Activated CD8-positive, alpha-beta T cell treated with anti-CD3 and anti-CD28 coated beads, Interleukin-2, amount 10 ng/mL, durations not matched to agents 7 days and 5 days (primary cell): ENCODE measurements at places on chromosomes 5 and 9. TPM values are rescaled to one million over a fixed set of nuclear protein-coding genes. Genes with fewer than 3 reads are reported as not detected.
A peak's percentile ranks its signal among the peaks of the same experiment; 100 is the strongest.

DNA sequence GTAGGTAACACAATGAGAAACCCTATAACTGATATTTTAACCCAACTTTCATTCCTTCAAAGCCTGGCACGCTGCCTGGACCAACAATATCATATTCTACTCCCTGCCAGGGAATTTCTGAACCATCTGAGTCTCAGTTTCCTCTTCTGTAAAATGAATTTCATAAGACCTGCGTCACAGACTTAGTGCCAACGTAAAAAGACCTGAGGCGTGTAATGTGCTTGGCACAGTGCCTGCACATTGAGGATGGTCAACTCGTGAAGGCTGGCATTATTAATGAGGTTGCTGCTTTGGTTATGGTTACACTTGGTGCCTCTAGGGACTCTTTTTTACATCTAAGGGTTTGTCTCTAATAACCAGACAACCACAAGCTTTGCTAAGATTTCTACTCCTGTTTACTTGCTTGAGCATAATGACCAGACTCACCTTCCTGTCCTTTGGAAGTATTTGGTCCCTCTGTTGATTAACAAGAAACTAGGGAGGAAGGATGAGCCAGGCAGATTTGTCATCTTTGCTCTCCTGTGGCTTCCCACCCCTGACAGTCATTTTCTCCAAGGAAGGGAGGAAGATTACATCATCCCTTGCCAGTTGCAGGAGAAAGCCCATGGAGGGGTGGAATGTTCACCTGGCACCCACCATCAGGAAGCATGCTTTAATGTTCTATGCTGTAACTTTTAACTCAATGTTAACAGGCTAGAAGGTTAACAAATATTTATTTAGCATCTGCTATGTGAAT is 79.0 kb downstream of the PAPPA start:
- no peak for DNase-seq
- no peaks in the 10 kb centered on the region for H3K4me1 ChIP-seq
- H3K36me3 ChIP-seq: no peaks in the 10 kb centered on the region

- peaks cover 27% of the 10 kb centered on the region for H3K36me3 ChIP-seq
- no peak overlapping the region for H3K4me3 ChIP-seq
- no peak overlapping the region for H3K27ac ChIP-seq
- no peak for DNase-seq
These were observed 13.1 kb downstream of the C9orf85 start for GRCh38 chr9:71924576-71924975.

GRCh38 chr9:19456996-19457692 is 48.3 kb downstream of the ACER2 start:
- H3K36me3 ChIP-seq: no peaks in the 10 kb centered on the region
- peak; percentile 75 for DNase-seq
- H3K4me3 ChIP-seq: peak overlapping the region; percentile 31
- H3K27me3 ChIP-seq: peaks cover 2% of the 10 kb centered on the region
- H3K4me1 ChIP-seq: peaks cover 16% of the 10 kb centered on the region

Gene LURAP1L
- total RNA-seq: not detected

GRCh38 chr5:135671966-135672365 is 93.2 kb upstream of the CXCL14 start:
- no peak overlapping the region for H3K4me3 ChIP-seq
- peaks cover 5% of the 10 kb centered on the region for H3K4me1 ChIP-seq
- H3K27ac ChIP-seq: no peak overlapping the region

DNA sequence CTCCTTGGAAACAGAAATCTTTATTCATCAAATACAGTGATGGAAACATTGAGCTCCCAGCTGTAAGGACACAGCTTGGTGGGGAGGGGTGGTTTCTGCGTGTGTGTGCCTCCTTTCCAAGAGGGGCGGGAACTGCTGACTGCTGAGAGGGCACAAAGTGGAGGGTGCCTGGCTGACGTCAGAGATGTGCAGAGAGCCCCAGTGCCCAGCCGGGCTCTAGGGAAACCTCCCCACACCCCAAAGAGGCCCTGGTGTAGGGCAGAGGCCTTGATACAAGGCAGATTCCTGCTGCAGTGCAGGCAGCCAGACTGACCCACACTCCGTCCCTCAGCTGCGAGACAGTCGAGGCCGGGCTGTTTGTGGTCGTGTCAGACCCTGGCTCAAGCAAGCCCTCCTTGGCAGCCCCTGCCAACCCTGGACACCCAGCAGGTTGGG is 191.0 kb downstream of the CACNA1B start:
- no peak for DNase-seq
- no peaks in the 10 kb centered on the region for H3K36me3 ChIP-seq
- H3K27ac ChIP-seq: no peak overlapping the region
- H3K4me3 ChIP-seq: no peak overlapping the region

- DNase-seq: no peak
- H3K4me3 ChIP-seq: no peak overlapping the region
- no peak overlapping the region for H3K27ac ChIP-seq
These were observed 174.0 kb upstream of the DAB2 start for GRCh38 chr5:39598661-39599248.

Gene FOXD4L6
- not detected for total RNA-seq

Gene IRGM
- 3.0 TPM for total RNA-seq

- H3K4me1 ChIP-seq: no peaks in the 10 kb centered on the region
- no peak overlapping the region for H3K4me3 ChIP-seq
- no peak overlapping the region for H3K27ac ChIP-seq
- H3K36me3 ChIP-seq: no peaks in the 10 kb centered on the region
These were observed 275.2 kb downstream of the CETN3 start for GRCh38 chr5:90134381-90134780.

Gene KCNV2
- total RNA-seq: not detected

Gene FAM153A
- 10.4 TPM for total RNA-seq

Gene SLC24A2
- not detected for total RNA-seq

DNA sequence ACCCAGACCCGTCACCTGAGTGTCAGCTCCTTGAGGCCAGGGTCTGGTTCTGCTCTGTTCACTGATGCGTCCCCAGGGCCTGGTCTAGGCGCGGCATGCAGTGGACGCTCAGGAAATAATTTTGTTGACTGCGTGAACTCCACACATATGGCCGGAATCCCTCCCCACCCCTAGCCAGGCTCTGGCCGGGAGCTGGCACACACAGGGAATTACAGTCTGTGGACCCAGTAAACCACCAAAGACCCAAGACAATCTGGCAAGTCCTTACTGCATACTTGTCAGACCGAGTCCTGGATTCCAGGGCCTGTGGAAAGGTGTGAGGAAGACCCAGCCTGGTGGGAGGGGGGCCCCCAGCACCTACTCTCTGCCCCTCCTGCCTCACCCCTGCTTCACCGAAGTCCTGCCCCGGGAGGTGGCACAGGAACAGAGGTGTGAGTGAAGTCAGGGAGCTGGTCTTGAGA is 113.0 kb upstream of the IER5L start:
- no peak overlapping the region for H3K4me3 ChIP-seq
- no peaks in the 10 kb centered on the region for H3K36me3 ChIP-seq
- H3K27me3 ChIP-seq: peaks cover 7% of the 10 kb centered on the region
- H3K27ac ChIP-seq: no peak overlapping the region

DNA sequence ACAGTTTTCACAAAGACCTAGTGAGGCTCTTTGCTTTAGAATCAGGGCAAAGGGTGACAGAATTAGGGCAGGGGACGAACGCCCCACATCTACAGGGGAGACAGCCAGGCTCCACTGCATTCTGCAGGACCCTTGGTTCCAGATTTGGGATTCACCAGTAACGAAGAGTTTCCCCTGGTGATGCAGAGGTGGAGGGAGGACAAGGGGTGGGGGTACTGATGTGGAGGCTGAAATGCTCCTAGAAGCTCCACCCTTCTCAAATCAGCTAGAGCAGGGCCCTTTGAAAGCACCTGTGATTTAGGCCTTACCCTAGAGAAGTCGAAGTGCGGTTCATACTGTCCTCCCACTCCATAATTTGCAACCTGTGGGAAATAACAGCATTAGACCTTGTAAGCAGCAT is 29.1 kb downstream of the P4HA2 start:
- H3K27ac ChIP-seq: no peak overlapping the region
- H3K4me3 ChIP-seq: no peak overlapping the region
- peaks cover 3% of the 10 kb centered on the region for H3K36me3 ChIP-seq

- H3K27me3 ChIP-seq: no peaks in the 10 kb centered on the region
- no peaks in the 10 kb centered on the region for H3K4me1 ChIP-seq
- H3K36me3 ChIP-seq: no peaks in the 10 kb centered on the region
- no peak for DNase-seq
These were observed 134.4 kb downstream of the ADAMTSL1 start for GRCh38 chr9:18608371-18608770.

DNA sequence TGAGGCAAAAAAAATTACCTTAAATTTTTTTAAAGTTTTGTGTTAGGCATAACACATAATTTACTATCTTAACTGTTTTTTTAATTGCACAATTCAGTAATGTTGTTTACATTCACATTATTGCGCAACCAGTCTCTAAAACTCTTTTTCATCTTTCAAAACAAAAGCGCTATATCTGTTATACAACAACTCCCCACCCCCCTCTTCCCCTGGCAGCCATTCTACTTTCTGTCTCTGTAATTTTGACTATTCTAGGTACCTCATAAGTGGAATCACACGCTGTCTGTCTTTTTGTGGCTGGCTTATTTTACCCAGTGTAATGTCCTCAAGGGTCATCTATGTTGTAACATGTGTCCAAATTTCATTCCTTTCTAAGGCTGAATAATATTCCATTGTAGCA is 241.5 kb upstream of the DMRT1 start:
- H3K4me1 ChIP-seq: no peaks in the 10 kb centered on the region
- DNase-seq: no peak
- peaks cover 14% of the 10 kb centered on the region for H3K27me3 ChIP-seq
- H3K36me3 ChIP-seq: no peaks in the 10 kb centered on the region
- H3K4me3 ChIP-seq: no peak overlapping the region

GRCh38 chr9:14869671-14870070 is 40.6 kb downstream of the FREM1 start:
- H3K4me1 ChIP-seq: no peaks in the 10 kb centered on the region
- no peak for DNase-seq
- H3K36me3 ChIP-seq: no peaks in the 10 kb centered on the region
- H3K27me3 ChIP-seq: no peaks in the 10 kb centered on the region
- H3K4me3 ChIP-seq: no peak overlapping the region
- H3K27ac ChIP-seq: no peak overlapping the region

DNA sequence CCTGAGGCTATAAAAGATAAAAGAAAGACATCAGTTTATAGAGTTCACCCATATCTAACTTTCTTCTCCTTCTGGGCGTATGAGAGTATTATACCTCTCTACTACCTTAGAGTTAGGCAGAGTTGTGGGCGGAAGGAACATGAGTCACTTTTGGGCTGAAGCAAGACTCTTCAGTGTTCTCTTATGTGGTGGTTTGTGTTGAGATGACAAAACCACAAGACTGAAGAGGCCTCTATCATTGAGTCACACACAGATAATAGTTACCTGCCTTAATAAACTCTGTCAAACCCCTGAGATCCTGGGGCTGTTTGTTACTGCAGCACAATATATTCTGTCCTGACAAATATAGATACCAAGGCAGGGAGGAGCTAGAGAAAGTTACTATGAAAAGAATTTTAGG is 184.2 kb downstream of the EFNA5 start:
- no peak overlapping the region for H3K27ac ChIP-seq
- peak; percentile 48 for DNase-seq
- H3K27me3 ChIP-seq: no peaks in the 10 kb centered on the region
- H3K4me3 ChIP-seq: no peak overlapping the region

DNA sequence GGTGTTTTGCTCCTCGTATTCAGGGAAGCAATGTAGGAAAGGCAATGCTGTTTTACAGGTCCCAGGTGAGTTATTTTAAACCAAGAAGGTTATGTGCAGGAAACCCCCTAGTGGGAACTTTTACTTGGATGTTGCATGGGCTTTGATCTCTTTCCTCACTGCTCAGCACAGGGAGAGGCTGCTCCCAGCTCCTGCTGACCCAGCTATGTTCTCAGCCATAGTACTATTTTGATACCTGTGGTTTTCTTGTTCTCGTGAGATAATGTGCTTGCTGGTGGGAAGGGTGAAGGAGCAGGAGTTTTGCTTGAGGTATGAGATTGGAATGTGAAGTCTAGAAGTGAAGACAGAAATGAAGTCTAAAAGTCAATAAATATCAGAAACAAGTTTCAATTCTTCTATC is 265.6 kb upstream of the FBXL7 start:
- H3K27ac ChIP-seq: no peak overlapping the region
- no peaks in the 10 kb centered on the region for H3K27me3 ChIP-seq
- H3K4me3 ChIP-seq: no peak overlapping the region
- H3K36me3 ChIP-seq: no peaks in the 10 kb centered on the region
- no peaks in the 10 kb centered on the region for H3K4me1 ChIP-seq

DNA sequence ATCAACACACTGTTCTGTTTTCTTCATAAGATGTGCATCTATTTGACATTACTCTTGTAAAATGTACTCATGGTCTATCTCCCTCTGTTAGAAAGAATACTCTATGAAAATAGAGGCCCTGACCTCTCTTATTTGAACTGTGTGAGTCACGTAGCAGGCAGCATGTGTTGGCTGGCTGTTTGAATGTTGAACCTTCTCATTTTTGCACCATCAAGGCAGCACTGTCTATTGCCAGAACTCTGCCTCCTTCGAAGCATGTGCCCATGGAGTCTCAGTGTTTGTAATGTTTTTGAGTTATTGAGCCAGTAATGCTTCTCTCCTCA is 144.4 kb downstream of the ALDH1A1 start:
- DNase-seq: no peak
- H3K4me1 ChIP-seq: no peaks in the 10 kb centered on the region
- H3K4me3 ChIP-seq: no peak overlapping the region
- H3K27me3 ChIP-seq: no peaks in the 10 kb centered on the region

DNA sequence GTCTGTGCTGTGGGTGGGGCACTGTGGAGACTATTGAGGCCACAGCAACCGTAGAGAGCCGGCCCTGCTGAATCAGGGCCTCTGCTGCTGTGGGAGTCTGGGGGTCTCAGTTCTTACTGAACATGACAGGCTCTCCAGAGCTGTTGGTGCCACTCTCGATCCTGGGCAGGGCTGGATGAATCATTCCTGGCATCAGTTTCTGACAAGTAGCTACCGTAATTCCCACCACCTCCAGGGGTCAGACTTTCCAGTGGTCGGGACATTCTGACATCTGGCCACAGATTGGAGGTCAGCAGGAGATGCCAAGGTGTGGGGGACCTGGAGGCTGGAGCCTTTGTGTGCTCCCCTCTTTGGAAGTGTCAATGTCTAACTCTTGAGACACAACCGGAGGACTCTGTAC is 188.4 kb downstream of the IRX2 start:
- no peaks in the 10 kb centered on the region for H3K27me3 ChIP-seq
- H3K4me3 ChIP-seq: no peak overlapping the region
- H3K27ac ChIP-seq: no peak overlapping the region
- no peaks in the 10 kb centered on the region for H3K36me3 ChIP-seq

DNA sequence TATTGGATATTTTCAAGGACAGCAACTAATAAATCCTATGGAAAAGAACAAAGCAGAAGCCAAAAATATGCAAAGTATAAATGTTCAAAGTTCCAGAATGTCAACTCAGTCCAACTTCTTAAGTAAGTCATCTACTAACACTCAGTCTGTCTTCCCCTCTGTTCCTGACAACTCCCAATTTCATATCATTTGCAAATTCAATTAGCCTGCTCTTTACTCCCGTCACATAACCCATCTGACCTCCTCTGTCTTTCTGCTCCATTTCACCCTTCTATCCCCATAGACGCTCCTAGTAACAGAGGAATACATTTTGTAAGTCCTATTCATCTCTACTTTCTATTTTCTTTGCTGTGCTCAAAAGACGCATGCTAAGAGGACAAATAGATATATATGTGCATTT is 659.8 kb upstream of the MEF2C start:
- H3K4me3 ChIP-seq: no peak overlapping the region
- no peaks in the 10 kb centered on the region for H3K27me3 ChIP-seq
- no peaks in the 10 kb centered on the region for H3K4me1 ChIP-seq
